Right cardiac atrium (tissue), 5 donors: ENCODE measurements at places on chromosomes 2 and 18. TPM values are rescaled to one million over a fixed set of nuclear protein-coding genes. Genes with fewer than 3 reads are reported as not detected.

Gene NFATC1
- 20.1 TPM for total RNA-seq

Gene TBR1
- not detected for total RNA-seq

DNA sequence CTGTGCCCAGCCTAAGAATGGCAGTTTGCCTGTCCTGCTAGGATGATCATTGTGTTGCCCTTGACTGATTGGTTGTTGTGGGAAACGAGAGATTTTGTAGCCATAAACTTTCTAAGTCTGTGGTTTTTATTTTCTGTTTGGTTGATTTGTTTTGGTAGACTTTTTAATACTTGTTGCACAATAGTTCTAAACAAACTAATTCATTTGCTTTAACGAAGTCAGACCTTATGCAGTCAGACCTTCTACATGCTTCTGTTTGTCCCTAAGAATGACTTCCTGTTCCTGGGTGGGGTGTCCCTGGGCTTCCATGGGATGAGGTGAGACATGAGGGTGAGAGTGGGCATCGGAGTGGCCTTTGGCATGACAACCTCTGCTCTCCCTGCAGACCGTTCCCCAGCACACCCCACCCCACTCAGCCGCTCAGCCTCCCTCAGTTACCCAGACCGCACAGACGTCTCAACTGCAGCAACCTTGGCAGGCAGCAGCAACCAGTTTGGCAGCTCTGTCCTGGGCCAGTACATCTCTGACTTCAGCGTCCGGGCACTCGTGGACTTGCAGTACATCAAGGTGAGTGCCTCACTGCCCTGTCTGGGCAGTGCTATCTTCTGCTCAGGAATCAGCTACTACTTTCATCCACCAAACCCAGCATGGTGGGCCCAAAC, 7.8 kb upstream of the CNNM3 start:
- DNase-seq, result no peak

GRCh38 chr2:74007711-74008110, 23.0 kb downstream of the TET3 start:
- no peak for DNase-seq

Gene DES
- total RNA-seq, result 7,210 TPM

Gene ARHGAP15
- total RNA-seq, result 6.2 TPM
